ENCODE measurements at places on chromosomes 7 and 10. TPM values are rescaled to one million over a fixed set of nuclear protein-coding genes. Genes with fewer than 3 reads are reported as not detected.

ATOH7 gene
- total RNA-seq, result not detected

- no peak for DNase-seq
- no peak overlapping the region for H3K4me3 ChIP-seq
- H3K36me3 ChIP-seq, result no peaks in the 10 kb centered on the region
- H3K4me1 ChIP-seq, result no peaks in the 10 kb centered on the region
These were observed 58.5 kb upstream of the EXOC6 start for GRCh38 chr10:92789786-92790185.

DNA sequence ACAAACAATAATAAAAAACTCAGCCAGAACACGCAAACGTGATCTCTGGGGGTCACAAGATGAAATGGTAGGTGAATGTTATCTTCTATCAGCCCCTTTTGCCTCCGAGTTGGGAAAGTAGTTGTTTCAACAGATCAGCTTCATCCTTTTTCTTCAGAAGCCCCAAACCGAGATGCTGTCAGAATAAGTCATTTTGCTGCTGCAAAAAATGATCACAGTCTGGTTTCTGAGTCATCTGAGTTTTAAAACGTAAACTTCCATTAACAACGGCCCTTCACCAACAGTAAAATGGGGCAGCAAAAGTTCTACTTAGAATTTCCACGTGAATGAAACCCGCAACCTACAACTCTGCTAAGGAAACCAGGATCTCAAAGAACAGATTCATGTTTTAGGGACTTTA is 44.9 kb downstream of the JCAD start:
- peaks cover 39% of the 10 kb centered on the region for H3K27me3 ChIP-seq
- DNase-seq, result no peak
- H3K36me3 ChIP-seq, result no peaks in the 10 kb centered on the region
- H3K27ac ChIP-seq, result no peak overlapping the region
- H3K4me3 ChIP-seq, result no peak overlapping the region

- H3K27me3 ChIP-seq, result peaks cover 34% of the 10 kb centered on the region
- H3K4me3 ChIP-seq, result no peak overlapping the region
- no peak for DNase-seq
- no peak overlapping the region for H3K27ac ChIP-seq
- H3K4me1 ChIP-seq, result no peaks in the 10 kb centered on the region
These were observed 36.2 kb upstream of the PITRM1 start for GRCh38 chr10:3208481-3209406.

GRCh38 chr10:87651801-87652200 is 7.9 kb upstream of the PAPSS2 start:
- H3K4me3 ChIP-seq, result no peak overlapping the region
- H3K27ac ChIP-seq, result no peak overlapping the region
- DNase-seq, result no peak
- peaks cover 13% of the 10 kb centered on the region for H3K4me1 ChIP-seq
- H3K27me3 ChIP-seq, result peaks cover 13% of the 10 kb centered on the region

ECD gene
- 28.1 TPM for total RNA-seq

MYH16 gene
- total RNA-seq, result not detected

SLC26A5 gene
- total RNA-seq, result not detected

DNA sequence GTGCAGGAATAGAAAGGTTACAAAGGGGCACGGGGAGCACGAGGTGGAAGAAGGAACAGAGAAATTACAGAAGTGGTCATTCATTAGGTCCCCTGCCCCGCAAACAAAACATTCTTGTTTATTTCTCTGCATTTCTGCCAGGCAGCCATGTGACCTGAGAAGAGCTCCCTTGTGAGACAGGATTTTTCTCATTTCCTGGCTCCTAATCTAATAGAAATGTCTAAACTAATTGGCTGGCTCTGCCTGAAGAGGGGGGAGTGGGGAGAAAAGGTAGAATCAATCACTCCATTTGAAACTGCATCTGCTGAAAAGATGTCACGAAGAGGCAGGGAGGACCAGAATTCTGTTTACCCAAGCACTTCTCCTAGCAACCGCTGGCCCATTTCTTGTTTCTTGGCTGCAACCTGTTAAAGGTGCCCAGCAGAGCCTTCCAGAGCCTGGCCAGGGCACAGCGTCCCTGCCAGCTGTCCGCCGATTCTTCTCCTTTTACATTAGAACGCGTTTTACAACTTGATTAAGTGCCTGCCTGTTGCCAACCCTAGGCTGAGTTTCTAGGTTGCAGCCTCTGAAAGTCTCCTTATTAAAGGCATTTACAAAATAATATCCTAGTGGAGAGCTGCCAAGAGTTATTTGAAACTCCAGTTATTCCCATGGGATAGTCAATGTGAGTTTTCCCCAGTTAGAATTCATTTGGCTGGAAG is 1227.6 kb downstream of the TYW1 start:
- no peaks in the 10 kb centered on the region for H3K4me1 ChIP-seq
- no peaks in the 10 kb centered on the region for H3K36me3 ChIP-seq
- H3K27ac ChIP-seq, result no peak overlapping the region
- no peaks in the 10 kb centered on the region for H3K27me3 ChIP-seq

- DNase-seq, result no peak
- no peaks in the 10 kb centered on the region for H3K27me3 ChIP-seq
- H3K4me3 ChIP-seq, result no peak overlapping the region
- H3K4me1 ChIP-seq, result no peaks in the 10 kb centered on the region
- H3K36me3 ChIP-seq, result no peaks in the 10 kb centered on the region
These were observed 473.7 kb downstream of the ATRNL1 start for GRCh38 chr10:115566867-115567266.

- no peak for DNase-seq
- H3K27me3 ChIP-seq, result no peaks in the 10 kb centered on the region
- no peak overlapping the region for H3K4me3 ChIP-seq
These were observed 508.5 kb downstream of the DNAJB6 start for GRCh38 chr7:157845203-157845835.

RARRES2 gene
- total RNA-seq, result not detected

DNA sequence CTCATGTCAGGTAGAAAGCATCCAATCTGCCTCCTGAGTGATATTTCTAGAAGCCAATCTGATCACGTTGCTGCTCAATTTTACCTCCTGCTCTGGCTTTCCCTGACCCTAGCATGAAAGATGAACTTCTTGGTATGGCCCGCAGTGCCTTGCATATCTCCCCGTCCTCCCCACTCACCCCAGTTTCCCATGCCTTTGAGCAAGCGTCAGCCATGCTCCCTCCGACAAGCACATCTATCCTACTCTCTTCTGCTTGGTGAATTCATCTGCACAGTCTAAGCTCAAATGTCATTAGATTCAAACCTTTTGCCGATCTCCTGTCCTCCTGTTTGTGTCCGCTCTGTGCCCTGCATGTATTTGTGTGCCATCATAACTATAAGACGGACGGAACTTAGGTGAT is 6.2 kb upstream of the TBXAS1 start:
- peaks cover 4% of the 10 kb centered on the region for H3K27me3 ChIP-seq
- H3K27ac ChIP-seq, result no peak overlapping the region
- no peaks in the 10 kb centered on the region for H3K4me1 ChIP-seq
- DNase-seq, result no peak

GRCh38 chr7:95840953-95841950 is 68.9 kb downstream of the DYNC1I1 start:
- DNase-seq, result no peak
- H3K4me3 ChIP-seq, result no peak overlapping the region
- no peak overlapping the region for H3K27ac ChIP-seq
- peaks cover 6% of the 10 kb centered on the region for H3K27me3 ChIP-seq

GRCh38 chr10:50604809-50605208 is 18.9 kb downstream of the SGMS1 start:
- H3K27ac ChIP-seq, result no peak overlapping the region
- DNase-seq, result no peak
- H3K4me3 ChIP-seq, result no peak overlapping the region
- H3K4me1 ChIP-seq, result peaks cover 58% of the 10 kb centered on the region
- no peaks in the 10 kb centered on the region for H3K27me3 ChIP-seq
- H3K36me3 ChIP-seq, result no peaks in the 10 kb centered on the region

RGS10 gene
- 240 TPM for total RNA-seq

DNA sequence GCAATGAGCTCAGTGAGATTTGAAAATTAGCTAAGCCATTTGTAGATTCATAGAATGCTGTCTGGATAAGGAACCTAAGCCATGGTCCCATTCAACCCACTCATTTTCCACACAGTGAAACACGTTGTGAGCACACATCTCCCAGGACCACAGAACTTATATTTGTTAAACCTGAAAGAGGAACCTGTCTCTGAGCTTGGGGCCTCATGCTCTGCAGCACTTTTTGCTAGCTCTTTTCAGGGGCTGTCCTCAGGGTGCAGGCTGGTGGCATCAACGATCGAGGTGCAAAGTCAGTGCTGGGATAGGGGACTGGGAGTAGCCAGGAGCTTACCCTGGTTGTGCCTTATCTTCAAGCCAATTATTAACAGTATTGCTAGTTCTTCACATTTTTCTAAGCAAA is 11.9 kb downstream of the HECW1 start:
- peaks cover 21% of the 10 kb centered on the region for H3K27me3 ChIP-seq
- no peaks in the 10 kb centered on the region for H3K4me1 ChIP-seq
- H3K4me3 ChIP-seq, result no peak overlapping the region
- H3K27ac ChIP-seq, result no peak overlapping the region
- DNase-seq, result no peak

DNA sequence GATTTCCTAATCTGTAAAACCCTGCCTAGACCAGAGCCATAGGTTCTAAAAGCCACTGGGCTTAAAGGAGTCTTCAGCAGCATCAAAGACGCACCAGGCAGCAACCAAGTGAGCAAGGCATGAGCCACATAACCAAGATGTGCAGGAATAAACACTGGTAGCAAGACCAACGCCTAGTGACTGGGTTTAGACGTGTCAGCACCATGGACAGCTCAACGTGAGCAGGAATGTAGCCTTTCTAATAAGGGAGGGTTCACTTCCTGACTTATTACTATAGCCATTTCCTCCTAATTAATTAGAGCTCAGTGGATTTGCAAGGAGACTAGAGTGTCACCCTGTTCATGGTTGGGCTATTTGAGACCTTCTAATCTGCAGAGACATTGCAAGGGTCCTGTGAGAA is 223.7 kb downstream of the LHFPL3 start:
- H3K36me3 ChIP-seq, result no peaks in the 10 kb centered on the region
- H3K4me1 ChIP-seq, result no peaks in the 10 kb centered on the region
- no peak overlapping the region for H3K27ac ChIP-seq
- H3K27me3 ChIP-seq, result peaks cover 1% of the 10 kb centered on the region
- H3K4me3 ChIP-seq, result no peak overlapping the region

DNA sequence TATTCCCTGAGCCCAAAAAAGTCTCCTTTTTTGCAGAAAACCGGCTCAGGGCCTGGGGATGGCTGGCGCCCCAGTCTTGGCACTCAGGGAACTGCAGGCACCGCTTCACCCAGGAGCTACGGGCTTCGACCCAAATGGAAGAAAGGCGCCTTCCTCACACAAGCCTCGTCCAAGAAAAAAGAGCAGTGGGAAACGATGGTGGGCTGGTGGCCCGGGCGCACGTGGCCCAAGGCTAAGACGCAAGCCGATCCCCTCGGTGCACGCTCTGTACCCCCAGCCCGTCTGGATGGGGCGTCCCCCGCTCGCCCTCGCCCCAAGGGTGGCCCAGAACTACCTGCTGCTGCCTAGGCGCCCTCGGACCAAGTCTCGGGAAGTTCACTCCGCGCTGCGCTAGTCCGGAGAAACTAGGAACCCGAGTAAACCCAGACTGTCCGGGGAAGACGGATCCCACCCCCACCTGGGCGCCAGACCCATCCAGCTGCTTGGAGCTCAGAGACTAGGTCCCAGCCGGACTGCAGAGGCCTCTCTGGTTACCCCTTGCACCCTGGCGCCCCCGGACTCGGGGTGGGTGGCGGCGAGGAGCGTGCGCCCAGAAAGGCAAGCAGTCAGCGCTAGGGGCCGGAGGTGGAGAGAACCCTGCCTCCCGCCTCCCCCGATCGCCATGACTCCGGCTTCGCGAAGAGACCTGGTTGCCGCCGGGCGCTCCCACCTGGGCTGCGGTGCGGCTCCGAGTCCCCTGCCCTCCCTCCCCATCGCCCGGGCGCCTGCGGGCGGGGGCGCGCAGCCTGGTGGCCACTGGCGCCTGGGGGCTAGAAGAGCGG is 76.4 kb downstream of the CALN1 start:
- DNase-seq, result no peak
- H3K4me3 ChIP-seq, result no peak overlapping the region
- no peaks in the 10 kb centered on the region for H3K36me3 ChIP-seq
- no peak overlapping the region for H3K27ac ChIP-seq
- H3K4me1 ChIP-seq, result no peaks in the 10 kb centered on the region

AMPH gene
- 0.07 TPM for total RNA-seq

DNA sequence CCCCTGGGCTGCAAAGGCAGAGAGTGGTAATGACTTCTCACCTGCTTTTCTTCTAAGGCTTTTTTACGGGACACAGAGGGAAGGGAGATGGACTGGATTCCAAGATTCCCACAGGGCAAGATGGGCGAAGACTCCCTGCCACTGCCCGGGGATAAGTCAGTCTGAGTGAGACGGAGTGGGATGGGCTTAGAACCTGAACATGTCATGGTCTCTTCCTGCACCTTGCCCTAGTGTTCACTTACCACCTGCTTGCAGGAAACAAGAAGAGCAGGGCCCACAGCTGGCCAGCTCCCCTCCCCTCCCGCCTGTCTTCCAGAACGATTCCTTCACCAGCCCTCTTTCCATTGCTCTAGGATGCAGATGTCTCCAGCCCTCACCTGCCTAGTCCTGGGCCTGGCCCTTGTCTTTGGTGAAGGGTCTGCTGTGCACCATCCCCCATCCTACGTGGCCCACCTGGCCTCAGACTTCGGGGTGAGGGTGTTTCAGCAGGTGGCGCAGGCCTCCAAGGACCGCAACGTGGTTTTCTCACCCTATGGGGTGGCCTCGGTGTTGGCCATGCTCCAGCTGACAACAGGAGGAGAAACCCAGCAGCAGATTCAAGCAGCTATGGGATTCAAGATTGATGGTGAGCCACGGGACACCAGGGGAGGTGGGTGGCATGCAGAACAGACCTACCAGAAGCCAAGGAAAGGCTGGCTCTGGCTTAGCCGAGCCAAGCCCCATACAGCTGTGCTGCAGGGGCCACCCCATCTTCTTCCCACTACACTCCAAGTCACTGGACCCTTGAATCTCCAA is 1.3 kb downstream of the SERPINE1 start:
- no peak for DNase-seq
- H3K27me3 ChIP-seq, result peaks cover 37% of the 10 kb centered on the region
- H3K4me1 ChIP-seq, result peaks cover 26% of the 10 kb centered on the region
- H3K27ac ChIP-seq, result no peak overlapping the region
- H3K4me3 ChIP-seq, result no peak overlapping the region

TAS2R38 gene
- not detected for total RNA-seq

GRCh38 chr7:50315739-50316671 is 11.5 kb downstream of the IKZF1 start:
- H3K36me3 ChIP-seq, result peaks cover 83% of the 10 kb centered on the region
- peak overlapping the region; percentile 99 for H3K27ac ChIP-seq
- peak; percentile 60 for DNase-seq
- H3K4me1 ChIP-seq, result peaks cover 79% of the 10 kb centered on the region
- H3K4me3 ChIP-seq, result peak overlapping the region; percentile 95

GRCh38 chr7:50660040-50660829 is 95.0 kb upstream of the DDC start:
- peak; percentile 83 for DNase-seq
- H3K27ac ChIP-seq, result peak overlapping the region; percentile 30
- H3K36me3 ChIP-seq, result peaks cover 1% of the 10 kb centered on the region
- peak overlapping the region; percentile 33 for H3K4me3 ChIP-seq

DNA sequence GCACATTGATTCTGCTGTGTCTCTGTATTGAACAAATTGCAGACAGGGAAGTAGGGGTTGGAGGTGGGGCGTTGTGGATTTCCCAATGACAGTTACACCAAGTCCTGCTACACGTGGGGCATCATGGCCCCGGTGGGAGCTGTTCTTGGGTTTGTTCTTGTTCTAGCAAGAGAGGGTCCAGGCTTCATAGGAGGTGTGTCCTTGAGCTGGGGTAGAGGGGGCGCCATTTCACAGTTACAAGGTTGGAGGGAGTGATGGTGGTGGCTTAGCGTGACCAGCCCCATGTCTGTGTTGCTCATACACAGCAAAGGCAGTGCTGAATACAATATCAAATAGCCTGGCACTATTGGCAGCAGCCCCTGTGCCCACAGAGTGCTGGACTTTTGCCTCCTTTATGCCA is 15.7 kb downstream of the SH2D4B start:
- no peak overlapping the region for H3K27ac ChIP-seq
- peaks cover 2% of the 10 kb centered on the region for H3K4me1 ChIP-seq
- H3K36me3 ChIP-seq, result no peaks in the 10 kb centered on the region
- H3K4me3 ChIP-seq, result no peak overlapping the region
